ENCODE measurements at places on chromosomes 12 and 14. TPM values are rescaled to one million over a fixed set of nuclear protein-coding genes. Genes with fewer than 3 reads are reported as not detected.

FAM222A gene
- not detected for polyA plus RNA-seq

HIGD1C gene
- polyA plus RNA-seq = not detected

PRICKLE1 gene
- polyA plus RNA-seq = 1.3 TPM

PLEKHD1 gene
- polyA plus RNA-seq = 0.05 TPM

TAS2R31 gene
- polyA plus RNA-seq = not detected

RAB35 gene
- 25.3 TPM for polyA plus RNA-seq

OTUB2 gene
- 0.33 TPM for polyA plus RNA-seq

RTL1 gene
- not detected for polyA plus RNA-seq

BIN2 gene
- 120 TPM for polyA plus RNA-seq

LALBA gene
- not detected for polyA plus RNA-seq

IL23A gene
- polyA plus RNA-seq = 1.6 TPM

- no peaks in the 10 kb centered on the region for H3K27me3 ChIP-seq
- no peak for DNase-seq
- no peaks in the 10 kb centered on the region for H3K4me1 ChIP-seq
Observed at GRCh38 chr12:130192642-130193345, 30.5 kb downstream of the FZD10 start.

DNA sequence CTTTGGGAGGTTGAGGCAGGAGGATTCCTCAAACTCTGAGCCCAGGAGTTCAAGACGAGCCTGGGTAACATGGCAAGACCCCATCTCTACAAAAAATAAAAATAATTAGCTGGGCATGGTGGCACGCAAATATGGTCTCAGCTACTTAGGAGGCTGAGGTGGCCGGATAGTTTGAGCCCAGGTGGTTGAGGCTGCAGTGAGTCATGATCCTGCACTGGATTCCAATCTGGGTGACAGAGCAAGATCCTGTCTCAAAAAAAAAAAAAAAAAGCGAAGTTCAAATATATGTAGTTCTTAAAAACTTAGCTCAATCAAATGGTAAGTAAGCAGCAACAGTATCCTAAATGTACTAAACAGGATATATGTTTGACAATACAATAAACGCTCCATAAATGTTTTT, 85.5 kb upstream of the SSTR1 start:
- DNase-seq = no peak
- H3K36me3 ChIP-seq = no peaks in the 10 kb centered on the region
- H3K4me3 ChIP-seq = no peak overlapping the region
- no peaks in the 10 kb centered on the region for H3K27me3 ChIP-seq
- H3K27ac ChIP-seq = no peak overlapping the region
- no peaks in the 10 kb centered on the region for H3K4me1 ChIP-seq

DNA sequence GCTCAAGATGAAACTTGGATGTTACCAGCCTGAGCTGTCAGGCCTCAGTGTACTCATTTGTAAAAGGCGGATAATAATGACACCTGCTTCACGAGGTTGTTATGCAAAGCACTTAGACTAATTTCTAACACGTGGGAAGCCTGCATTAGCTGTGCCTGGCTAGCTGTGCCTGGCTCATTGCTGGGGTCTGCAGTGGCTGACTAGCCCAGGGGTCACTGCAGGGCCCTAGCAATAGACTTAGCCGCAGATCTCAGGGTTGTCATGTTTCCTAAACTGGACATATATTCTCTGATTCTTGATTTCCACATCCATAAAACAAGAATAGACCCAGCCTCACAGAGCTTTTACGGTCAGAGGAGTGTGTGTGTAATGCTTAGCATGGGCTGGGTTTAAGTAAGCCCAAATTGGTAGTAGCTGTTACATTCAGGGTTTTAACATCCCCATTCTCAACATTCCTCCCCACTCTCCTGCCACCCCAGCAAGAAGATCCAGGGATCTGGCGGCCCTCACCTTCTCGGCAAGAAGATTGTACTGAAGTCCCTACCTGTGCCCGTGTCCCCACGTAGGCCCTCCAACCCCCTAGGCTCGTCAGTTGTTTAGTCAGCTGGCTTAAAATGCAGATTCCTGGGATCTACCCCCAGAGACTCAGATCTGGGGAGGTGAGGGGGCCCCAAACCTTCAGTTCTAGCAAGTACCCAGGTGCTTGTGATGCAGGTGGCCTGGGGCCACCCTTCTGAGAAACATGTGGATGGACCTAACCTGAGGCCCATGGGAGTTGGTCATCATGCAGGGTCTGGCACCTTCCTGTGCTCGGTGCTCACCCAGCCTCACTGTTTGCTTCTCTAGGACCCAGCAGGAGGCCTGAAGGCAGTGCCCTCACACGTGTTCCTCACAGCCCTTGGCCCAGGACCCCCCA, 8.6 kb downstream of the NR4A1 start:
- H3K36me3 ChIP-seq = peaks cover 18% of the 10 kb centered on the region
- no peaks in the 10 kb centered on the region for H3K4me1 ChIP-seq
- no peaks in the 10 kb centered on the region for H3K27me3 ChIP-seq
- no peak overlapping the region for H3K4me3 ChIP-seq

GRCh38 chr14:98731701-98732100, 540.3 kb downstream of the BCL11B start:
- H3K4me3 ChIP-seq = no peak overlapping the region
- no peaks in the 10 kb centered on the region for H3K27me3 ChIP-seq
- no peaks in the 10 kb centered on the region for H3K36me3 ChIP-seq
- DNase-seq = no peak

GRCh38 chr12:61821381-61821780, 438.8 kb upstream of the USP15 start:
- H3K27me3 ChIP-seq = no peaks in the 10 kb centered on the region
- H3K36me3 ChIP-seq = no peaks in the 10 kb centered on the region
- no peaks in the 10 kb centered on the region for H3K4me1 ChIP-seq
- no peak overlapping the region for H3K4me3 ChIP-seq
- no peak overlapping the region for H3K27ac ChIP-seq

DNA sequence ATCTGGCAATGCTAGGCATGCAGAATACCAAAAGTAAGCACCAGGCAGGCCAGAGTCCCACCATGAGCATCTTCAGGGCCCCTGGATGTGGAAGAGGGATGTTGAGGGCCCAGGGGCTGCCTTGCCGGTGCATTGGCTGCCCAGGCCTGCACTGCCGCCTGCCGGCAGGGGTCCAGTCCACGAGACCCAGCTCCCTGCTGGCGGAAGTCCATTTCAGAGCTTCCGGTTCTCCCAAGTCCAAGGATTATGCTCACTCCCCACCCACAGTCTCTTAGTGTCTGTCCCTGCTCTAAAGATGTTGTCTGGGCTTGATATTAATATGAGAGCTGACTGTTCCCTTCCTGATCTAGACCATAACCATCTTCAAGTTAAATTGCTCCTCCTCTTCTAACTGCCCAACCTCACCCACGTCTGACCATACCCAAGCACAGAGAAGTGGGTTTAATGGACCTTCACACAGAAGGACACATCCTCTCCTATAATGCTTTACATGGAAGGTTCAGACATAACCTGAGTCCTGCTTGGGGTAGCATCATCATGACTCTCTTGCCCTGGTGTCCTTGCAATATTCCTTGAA, 117.4 kb downstream of the DAD1 start:
- H3K4me1 ChIP-seq = no peaks in the 10 kb centered on the region
- no peak overlapping the region for H3K27ac ChIP-seq
- H3K4me3 ChIP-seq = no peak overlapping the region
- no peaks in the 10 kb centered on the region for H3K27me3 ChIP-seq

- H3K4me3 ChIP-seq = no peak overlapping the region
- H3K36me3 ChIP-seq = no peaks in the 10 kb centered on the region
- H3K27ac ChIP-seq = no peak overlapping the region
- H3K4me1 ChIP-seq = no peaks in the 10 kb centered on the region
- no peak for DNase-seq
Observed at GRCh38 chr12:46516933-46517578, 144.5 kb upstream of the SLC38A2 start.

- peaks cover 26% of the 10 kb centered on the region for H3K36me3 ChIP-seq
- no peak overlapping the region for H3K27ac ChIP-seq
- H3K4me3 ChIP-seq = no peak overlapping the region
- no peaks in the 10 kb centered on the region for H3K4me1 ChIP-seq
- H3K27me3 ChIP-seq = no peaks in the 10 kb centered on the region
- no peak for DNase-seq
Observed at GRCh38 chr12:53659571-53659981, 16.3 kb downstream of the ATP5MC2 start.

- peak; percentile 16 for DNase-seq
- no peaks in the 10 kb centered on the region for H3K27me3 ChIP-seq
- no peaks in the 10 kb centered on the region for H3K36me3 ChIP-seq
- no peak overlapping the region for H3K4me3 ChIP-seq
Observed at GRCh38 chr14:55707365-55707804, 127.4 kb downstream of the KTN1 start.

GRCh38 chr14:49957089-49957852, 64.4 kb downstream of the ARF6 start:
- no peak overlapping the region for H3K27ac ChIP-seq
- no peak overlapping the region for H3K4me3 ChIP-seq
- no peak for DNase-seq
- H3K27me3 ChIP-seq = no peaks in the 10 kb centered on the region
- H3K36me3 ChIP-seq = no peaks in the 10 kb centered on the region

GRCh38 chr12:47458279-47458678, 247.6 kb downstream of the RPAP3 start:
- no peak overlapping the region for H3K27ac ChIP-seq
- no peaks in the 10 kb centered on the region for H3K27me3 ChIP-seq
- no peaks in the 10 kb centered on the region for H3K4me1 ChIP-seq
- DNase-seq = no peak

DNA sequence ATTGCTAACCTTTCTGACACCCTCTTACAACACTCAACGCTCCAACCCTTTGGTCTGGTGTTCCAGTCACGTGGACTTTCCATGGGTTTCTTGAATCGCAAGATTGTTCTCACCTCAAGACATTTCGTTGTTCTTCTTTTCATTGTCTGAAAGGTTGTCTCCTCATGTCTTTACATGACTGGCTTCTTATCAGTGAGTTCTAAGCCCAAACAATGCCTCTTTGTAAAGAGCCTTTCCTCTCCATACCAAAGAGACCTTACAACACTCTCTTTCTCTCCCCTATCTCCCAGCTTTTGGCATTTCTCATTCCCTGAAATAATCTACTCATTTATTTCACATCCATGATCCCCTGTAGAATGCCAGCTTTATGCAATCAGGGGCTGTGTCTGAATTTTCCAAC, 1144.8 kb downstream of the AACS start:
- DNase-seq = no peak
- H3K27me3 ChIP-seq = no peaks in the 10 kb centered on the region
- H3K36me3 ChIP-seq = no peaks in the 10 kb centered on the region
- no peak overlapping the region for H3K4me3 ChIP-seq
- no peak overlapping the region for H3K27ac ChIP-seq

- no peaks in the 10 kb centered on the region for H3K36me3 ChIP-seq
- H3K27me3 ChIP-seq = no peaks in the 10 kb centered on the region
- H3K27ac ChIP-seq = no peak overlapping the region
- H3K4me3 ChIP-seq = no peak overlapping the region
Observed at GRCh38 chr12:110421159-110421661, 17.7 kb upstream of the ANAPC7 start.

DNA sequence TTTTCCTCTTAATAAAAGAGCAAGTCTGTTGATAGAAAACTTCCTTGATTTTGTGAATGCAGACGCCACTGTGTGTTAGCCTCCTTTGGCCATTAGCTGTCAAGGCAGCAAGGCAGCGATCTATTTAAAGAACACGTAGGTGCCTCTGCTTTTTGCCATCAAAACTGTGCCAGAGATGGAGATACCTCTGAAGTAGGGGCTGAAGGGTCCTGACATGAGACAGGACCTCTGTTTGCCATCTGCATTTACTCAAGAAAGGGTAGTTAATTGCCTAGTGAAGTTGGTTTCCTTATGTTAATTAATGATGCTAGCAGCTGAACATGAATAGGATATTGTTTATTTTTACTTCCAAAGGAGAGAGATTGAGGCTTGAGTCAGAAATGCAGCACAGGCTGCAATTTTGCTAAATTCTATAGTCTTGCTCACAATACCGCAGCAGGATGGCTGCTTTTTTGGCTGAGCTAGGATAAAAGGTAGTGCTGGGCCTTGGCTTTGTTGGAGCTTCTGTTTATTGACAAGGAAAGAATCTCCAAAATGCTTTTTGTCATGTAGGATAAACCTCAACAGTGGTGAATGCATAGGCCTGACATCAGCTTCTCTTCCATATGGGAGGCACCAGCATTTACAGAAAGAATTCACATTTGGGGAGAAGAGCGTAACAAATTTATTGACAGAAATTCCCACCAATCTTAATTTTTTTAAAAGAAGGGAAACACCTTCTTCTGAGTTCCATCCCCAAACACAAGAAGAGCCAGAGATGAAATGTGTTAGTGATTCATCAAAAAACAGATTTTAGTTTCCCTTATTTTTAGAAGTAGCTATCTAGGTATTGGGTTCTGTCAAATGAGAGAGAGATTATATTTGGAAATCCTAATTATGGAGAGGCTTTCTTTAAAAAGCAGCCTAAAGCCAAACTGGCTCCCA, 13.9 kb upstream of the RPH3A start:
- H3K36me3 ChIP-seq = no peaks in the 10 kb centered on the region
- H3K4me1 ChIP-seq = no peaks in the 10 kb centered on the region
- no peak overlapping the region for H3K27ac ChIP-seq
- H3K27me3 ChIP-seq = no peaks in the 10 kb centered on the region
- no peak for DNase-seq
- H3K4me3 ChIP-seq = no peak overlapping the region

DNA sequence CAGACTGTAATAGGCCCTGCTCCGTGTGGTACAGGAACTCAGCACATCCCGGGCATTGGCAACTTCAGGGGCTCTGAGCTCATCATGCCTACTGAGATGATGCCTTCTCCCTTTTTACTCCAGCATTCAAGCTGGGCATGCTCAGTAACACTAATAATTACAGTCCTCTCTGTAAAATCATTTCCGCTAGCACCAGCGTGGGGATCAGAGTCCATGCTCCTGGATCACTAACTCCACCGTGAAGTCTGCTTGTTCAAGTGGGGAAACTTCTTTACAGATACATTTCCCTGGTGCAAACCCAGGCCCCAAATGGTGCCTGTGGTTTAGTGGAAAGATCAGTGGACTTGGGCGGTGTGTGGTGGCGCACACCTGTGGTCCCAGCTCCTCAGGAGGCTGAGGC, 16.7 kb downstream of the CLSTN3 start:
- no peak for DNase-seq
- no peaks in the 10 kb centered on the region for H3K27me3 ChIP-seq
- H3K36me3 ChIP-seq = no peaks in the 10 kb centered on the region
- no peak overlapping the region for H3K27ac ChIP-seq

DNA sequence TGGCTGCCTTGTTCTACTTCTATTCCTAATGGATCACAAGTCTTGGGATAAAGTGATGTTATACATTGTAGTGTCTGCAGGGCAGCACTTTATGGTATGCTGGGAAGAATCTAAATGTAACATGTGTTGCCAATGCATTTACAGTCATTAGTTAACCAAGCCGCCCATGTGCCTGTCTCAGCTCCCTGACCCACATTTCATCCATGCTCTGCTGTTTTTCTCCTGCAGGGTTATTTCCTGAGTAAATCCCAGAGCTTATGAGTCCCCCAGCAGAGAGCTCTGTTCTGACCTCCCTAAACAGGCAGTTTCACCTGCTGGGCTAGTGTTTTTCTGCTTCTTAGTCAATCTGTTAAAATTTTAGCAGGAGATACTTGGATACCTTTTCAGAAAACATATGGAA, 4.4 kb upstream of the TMTC2 start:
- no peak for DNase-seq
- no peak overlapping the region for H3K27ac ChIP-seq
- H3K36me3 ChIP-seq = no peaks in the 10 kb centered on the region
- no peak overlapping the region for H3K4me3 ChIP-seq
- peaks cover 38% of the 10 kb centered on the region for H3K4me1 ChIP-seq
- no peaks in the 10 kb centered on the region for H3K27me3 ChIP-seq

GRCh38 chr14:99176156-99176945, 95.6 kb downstream of the BCL11B start:
- H3K36me3 ChIP-seq = no peaks in the 10 kb centered on the region
- no peaks in the 10 kb centered on the region for H3K4me1 ChIP-seq
- no peak for DNase-seq
- H3K27me3 ChIP-seq = no peaks in the 10 kb centered on the region

Measured in CD14-positive monocyte (primary cell).